ENCODE measurements at places on chromosomes 12 and 14.

- no peak for DNase-seq
Observed at GRCh38 chr14:21201732-21202462, 46.0 kb upstream of the OR5AU1 start.

GRCh38 chr12:110182281-110182680 lies 58.1 kb downstream of the IFT81 start:
- no peak for DNase-seq

DNA sequence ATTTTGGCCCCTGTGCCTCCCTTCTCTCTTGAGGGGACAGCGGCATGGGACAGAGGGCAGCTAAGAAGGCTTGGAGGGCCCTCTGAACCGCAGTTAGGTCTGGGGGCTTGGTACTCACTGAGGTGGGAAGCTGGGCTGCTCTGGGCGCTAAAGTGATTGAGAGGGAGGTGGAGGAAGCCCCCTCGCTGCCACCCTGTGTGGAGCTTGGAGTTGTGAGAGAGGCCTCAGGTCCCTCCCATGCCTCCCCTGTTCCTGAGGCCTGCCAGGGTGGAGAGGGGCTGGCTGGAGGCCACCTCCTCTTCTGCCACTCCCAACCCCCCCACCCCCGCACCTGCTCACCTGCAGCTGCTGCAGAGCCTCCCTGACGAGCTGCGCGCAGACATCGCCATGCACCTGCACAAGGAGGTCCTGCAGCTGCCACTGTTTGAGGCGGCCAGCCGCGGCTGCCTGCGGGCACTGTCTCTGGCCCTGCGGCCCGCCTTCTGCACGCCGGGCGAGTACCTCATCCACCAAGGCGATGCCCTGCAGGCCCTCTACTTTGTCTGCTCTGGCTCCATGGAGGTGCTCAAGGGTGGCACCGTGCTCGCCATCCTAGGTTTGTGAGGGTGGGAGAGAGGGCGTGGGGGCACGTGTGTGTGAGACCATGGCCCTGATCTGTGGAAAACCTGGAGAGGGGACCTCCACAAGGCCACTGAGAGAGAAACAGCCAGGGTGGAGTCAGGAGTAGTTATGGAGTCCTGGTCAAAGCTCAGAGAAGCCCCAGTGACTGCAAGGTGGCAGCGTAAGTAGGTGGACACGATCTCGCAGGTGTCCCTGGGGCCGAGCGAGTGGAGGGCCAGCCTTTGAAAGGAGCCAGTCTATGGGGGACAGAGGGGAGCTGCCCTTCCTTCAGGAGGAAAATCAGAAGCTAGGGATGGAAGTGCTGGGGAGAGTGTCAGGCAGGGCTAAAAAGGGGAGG lies 11.2 kb downstream of the KCNH3 start:
- DNase-seq = no peak

DNA sequence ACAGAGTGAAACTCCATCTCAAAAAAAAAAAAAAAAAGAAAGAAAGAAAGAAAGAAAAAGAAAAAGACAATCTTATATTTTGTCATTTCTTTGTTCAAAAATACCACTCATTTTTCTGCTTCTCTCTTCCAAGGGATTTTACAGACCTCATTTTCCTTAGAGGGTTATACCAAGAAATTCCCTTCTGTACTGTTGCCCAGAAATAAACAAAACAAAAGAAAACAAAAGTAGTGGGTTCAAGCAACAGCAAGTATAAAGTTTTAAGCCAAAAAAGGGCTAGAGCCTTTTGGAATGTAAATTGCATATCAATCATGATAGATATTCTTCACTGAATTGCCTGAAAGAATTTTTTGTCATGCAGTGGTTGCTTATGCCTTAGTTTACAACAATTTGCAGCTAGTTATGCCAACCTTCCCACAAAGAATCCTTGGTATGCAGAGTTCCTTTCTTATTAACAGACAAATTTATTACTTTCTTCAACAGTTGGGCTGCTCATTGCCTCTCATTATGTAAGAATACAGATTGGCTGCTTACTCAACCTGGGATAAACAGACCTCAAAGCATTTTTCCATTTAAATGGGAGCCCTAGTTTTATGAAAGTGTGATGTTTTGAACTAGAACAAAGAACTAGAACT lies 129.1 kb upstream of the PPFIA2 start:
- no peak for DNase-seq

- DNase-seq = no peak
Observed at GRCh38 chr14:24130717-24131548, 474 bp downstream of the FITM1 start.

- peak; percentile 55 for DNase-seq
Observed at GRCh38 chr12:124545508-124546418, 21.6 kb downstream of the NCOR2 start.

Measured in stimulated activated CD4-positive, alpha-beta T cell treated with anti-CD3 and anti-CD28 coated beads, Interleukin-4, amount 100 ng/mL, for 24 hours (primary cell).